ENCODE measurements at places on chromosomes 4 and X. TPM values are rescaled to one million over a fixed set of nuclear protein-coding genes. Genes with fewer than 3 reads are reported as not detected.

Gene KCTD8
- not detected for total RNA-seq

Gene GRK4
- 4.0 TPM for total RNA-seq

Gene ADAMTS3
- total RNA-seq: not detected

Gene KLHL4
- total RNA-seq: 0.12 TPM

Gene CLTRN
- total RNA-seq: not detected

Gene ATRX
- total RNA-seq: 84.4 TPM

Gene CT45A1
- not detected for total RNA-seq

Gene SPIN2A
- total RNA-seq: 0.95 TPM

Gene SORCS2
- total RNA-seq: not detected

Gene DIAPH2
- 10.8 TPM for total RNA-seq

Gene SHISA3
- 0.10 TPM for total RNA-seq
